ENCODE measurements at places on chromosomes 2 and 18.

- no peak for DNase-seq
These were observed 99.7 kb downstream of the LBH start for GRCh38 chr2:30331038-30331437.

DNA sequence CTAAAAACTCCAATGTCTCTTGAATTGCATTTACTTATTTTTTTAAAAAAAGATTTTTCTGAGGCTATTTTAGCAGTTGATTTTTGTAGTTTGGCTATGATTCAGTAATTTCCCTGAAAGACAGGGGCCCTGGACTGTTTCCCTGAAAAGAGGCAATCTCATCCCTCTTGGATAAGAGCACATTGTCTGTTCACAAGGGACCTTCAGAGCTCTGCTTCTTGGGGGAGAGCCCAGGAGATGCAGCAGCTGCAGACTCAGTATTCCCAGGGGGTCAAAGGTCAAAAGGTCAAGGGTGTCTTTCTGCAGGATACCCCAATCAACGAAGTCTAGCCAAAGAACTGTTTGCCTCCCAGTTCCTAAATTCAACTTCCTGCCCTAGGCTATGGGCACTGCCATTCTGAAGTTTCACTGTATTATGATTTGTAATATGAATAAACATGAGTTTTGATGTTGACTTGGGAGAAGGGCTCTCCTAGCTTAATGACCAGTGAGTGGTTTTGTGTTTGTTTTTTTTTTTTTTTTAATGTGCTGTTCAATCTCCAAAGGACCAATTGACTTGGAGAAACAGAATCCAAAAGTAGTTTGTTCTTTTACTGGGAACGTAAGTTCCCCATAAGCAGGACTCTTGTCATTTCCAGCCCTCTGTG lies 157.0 kb upstream of the SERPINE2 start:
- peak; percentile 80 for DNase-seq

DNA sequence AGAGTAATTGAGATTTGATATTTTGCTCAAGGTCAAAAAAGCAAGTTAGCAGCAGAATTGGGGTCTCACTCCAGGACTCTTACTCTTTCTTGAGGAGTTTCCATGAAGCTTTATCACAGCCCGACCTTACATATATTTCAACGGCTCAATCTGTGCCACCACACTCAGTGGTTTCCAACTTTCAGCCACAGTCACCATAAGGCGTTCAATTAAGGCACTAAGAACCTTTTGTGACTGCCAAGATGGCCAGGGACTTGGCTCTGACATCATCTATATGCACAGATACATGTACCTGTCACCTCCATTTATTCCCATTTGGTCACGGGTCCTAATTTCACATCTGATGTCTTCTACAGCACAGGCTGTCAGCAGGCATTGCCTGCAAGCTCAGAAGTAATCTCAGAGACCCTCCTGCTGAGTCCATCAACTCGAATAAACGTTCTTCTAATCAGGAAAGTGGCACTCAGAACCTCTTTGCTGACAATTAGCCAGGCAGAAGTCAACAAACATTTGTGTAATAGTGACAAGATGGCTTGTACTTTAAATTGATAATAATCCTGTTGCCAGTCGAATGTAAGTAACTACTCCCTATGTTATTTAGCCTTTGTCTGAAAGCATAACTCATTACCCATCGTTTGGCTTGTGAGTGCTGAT lies 16.1 kb downstream of the DYTN start:
- DNase-seq: no peak

- DNase-seq: peak; percentile 83
These were observed 47.0 kb downstream of the CYP27C1 start for GRCh38 chr2:127173057-127173456.

- no peak for DNase-seq
These were observed 75.5 kb upstream of the FRZB start for GRCh38 chr2:182941919-182942318.

DNA sequence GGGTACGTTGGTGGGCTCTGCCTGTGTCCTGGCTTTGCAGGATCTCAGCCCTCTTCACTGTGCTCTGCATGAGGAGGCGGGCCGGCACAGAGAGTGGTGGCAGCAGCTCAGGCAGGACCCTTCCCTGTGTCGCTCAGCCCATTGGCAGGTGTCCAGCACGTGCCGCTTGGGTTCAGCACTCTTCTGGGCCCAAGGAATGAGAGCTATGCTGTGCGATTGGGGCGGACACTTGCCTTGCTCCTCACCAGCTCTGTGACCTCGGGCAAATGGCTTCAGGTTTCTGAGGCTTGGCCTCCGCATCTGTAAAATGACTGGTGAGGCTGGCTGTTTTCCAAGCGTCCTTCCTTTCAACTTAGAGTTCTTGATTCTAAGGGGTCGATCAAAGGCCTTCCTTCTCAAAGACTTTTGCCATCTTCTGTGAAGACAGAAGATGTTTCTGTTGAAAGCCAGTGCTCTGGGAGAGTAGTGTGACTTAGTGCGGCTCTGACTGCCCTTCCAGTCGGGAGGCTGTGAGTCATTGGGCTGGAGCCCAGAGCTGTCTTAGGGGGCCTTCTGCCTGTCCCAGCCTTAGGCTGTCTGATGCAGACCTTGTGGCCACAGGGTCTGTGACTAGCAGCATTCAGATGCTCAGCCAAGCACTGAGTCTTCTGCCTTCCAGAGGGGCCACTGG lies 35.6 kb downstream of the GLI2 start:
- DNase-seq: peak; percentile 69

- no peak for DNase-seq
These were observed 37.4 kb upstream of the C1D start for GRCh38 chr2:68100189-68100588.

DNA sequence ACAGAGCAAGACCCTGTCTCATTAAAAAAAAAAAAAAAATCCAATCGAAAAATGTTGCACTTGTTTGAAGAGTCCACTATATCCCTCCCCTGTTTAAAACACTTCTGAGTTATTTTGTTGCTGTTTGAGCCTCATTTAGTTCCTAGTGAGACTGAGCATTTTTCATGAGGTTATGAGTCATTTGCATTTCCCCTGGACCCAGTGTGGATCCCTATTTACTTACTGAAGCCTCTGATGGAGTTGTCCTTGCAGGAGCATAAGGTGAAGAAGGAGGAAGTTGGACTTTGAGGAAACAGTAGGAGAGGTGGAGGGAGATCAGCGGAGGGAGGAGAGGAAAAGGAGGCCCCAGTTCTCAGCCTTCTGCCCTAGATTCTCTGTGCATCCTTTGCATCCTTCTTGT lies 5.1 kb downstream of the CXCR1 start:
- DNase-seq: no peak

DNA sequence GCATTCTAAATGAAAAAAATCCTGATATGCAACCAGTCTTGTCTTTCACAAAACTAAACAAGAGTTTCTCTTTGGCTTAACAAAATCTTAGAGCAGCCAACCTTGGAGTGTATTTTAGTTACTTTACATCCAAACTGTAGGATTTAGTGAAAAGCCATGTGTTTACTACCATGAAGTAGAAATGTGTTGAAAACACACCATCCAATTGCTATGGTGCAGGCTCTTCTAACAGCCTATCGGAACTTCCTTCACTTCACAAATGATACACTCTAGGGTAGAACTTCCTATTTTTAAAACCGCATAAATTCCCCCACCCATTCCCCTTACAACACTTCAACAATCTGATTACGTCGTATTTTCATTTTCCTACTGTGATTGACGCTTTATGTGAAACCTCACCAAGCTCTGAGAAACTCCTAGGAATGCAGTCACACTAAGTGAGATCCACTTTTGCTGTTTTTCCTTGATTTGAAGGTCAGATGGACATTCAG lies 74.4 kb upstream of the MAP4K4 start:
- DNase-seq: no peak

DNA sequence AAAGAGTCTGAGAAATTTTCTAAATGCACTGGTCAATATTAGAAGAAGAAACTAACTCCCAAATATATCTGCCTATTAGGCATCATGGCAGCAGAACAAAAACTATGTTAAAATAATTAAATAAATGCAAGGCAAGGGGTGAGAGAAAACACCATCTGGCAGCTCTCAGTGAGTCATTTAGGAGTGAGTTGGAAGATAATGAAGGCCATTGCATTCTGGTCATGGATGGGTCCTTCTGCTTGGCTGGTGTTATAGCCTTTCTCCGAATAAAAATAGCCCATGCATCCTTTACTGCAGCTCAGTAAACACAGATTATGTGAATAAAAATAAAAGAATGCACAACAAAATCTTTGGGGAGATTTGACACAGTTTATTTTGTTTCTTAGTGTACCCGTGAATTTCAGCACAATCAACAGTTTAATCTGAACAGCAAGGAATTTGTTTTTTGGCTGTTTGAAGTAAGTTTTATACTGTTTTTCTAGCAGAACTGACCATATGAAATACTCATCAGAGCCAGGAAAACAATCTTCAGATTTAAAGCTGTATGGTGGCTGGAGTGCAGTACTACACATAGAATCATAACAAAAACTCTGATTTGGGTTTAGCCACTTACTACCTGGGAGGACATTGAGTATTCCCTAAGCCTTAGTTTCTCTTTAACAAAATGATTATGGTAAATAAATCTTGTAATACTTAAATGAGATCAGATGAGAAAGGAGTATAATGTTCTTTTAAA lies 225.1 kb upstream of the ITGA4 start:
- no peak for DNase-seq

- DNase-seq: no peak
These were observed 1733.6 kb upstream of the CELF4 start for GRCh38 chr18:39299152-39299551.

DNA sequence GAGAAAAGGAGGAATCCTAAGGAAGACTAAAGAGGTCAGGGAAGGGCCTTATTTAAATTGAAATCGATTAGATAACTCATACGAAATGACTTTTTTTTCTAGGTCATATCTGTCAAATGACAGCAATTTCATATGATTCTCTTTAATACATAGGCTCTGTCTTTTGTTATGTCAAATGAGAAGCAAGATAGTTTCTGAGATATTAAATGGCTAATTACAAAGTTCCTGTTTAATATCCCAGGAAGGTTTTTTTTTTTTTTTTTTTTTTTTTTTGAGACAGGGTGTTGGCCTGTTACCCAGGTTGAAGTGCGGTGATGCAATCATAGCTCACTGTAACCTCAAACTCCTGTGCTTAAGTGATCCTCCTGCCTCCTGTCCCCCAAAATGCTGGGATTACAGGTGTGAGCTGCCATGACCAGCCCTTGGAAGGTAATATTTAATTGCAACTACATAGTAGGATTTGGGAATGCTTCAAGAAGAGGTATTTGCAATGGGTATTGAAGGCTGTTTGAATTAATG lies 48.0 kb upstream of the RMND5A start:
- DNase-seq: no peak

GRCh38 chr2:88599527-88599926 lies 27.7 kb downstream of the EIF2AK3 start:
- DNase-seq: no peak

GRCh38 chr2:179558010-179558934 lies 293.6 kb upstream of the SESTD1 start:
- DNase-seq: no peak

- DNase-seq: peak; percentile 6
These were observed 82.3 kb downstream of the NDUFA10 start for GRCh38 chr2:239942871-239943311.

- no peak for DNase-seq
These were observed 233.8 kb upstream of the PIK3C3 start for GRCh38 chr18:41721103-41721790.

DNA sequence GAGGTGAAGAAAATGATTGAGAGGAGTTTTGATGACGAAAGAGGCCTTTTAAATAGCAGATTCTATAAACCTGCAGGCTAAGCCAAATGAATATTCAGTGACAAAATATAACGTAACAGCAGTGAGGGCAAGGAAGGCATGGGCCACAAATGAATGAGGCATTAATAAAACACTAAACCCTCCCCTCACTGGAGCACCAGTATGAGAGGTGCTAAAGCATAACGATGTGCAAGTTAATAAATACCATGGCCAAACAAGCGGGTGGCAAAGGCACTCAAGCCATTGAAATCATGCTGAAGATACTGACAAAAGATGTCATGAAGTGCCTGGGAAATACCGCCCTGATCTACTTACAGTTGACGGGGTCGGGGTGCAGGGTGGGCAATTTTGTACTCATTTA lies 30.2 kb upstream of the LONRF2 start:
- DNase-seq: no peak

DNA sequence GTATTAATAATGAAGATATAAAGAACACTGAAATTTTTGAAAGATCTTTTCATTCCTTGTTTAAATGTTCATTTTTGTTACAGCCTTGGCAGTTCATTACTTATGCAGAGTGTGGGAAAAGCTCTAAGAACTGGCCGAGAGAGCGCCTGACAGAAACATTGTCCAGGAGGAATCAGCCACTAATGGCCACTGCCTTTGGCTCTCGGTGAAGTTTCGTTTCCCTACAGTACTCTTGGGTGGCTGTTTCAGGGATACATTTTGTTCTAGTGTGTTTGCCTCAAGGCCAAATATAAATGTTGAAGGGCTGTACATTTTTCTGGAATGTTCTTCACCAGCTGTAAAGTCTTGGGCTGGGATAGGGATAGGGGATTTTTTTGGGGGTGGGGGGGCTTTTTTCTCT lies 10.7 kb downstream of the SPTBN1 start:
- no peak for DNase-seq

DNA sequence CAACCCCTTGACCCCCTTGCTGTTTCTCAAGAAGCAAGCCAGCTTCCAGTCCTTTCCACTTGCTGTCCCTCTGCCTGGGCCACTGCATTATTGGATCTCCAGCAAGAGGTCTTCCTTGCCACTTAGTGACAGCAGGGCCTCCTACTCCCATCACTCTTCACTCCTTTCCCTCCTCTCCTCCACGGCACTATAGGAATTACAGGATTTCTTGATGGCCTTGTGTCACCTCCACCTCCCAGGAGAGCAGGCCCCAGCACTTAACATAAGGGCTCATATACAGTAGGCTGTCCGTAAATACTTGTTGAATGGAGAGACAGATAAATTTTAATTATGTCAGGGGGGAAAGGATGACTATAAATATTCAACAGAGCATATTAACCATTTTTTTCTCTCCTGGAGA lies 129.4 kb downstream of the SP3 start:
- DNase-seq: no peak

- peak; percentile 28 for DNase-seq
These were observed 29.1 kb upstream of the ALK start for GRCh38 chr2:29950481-29950880.

DNA sequence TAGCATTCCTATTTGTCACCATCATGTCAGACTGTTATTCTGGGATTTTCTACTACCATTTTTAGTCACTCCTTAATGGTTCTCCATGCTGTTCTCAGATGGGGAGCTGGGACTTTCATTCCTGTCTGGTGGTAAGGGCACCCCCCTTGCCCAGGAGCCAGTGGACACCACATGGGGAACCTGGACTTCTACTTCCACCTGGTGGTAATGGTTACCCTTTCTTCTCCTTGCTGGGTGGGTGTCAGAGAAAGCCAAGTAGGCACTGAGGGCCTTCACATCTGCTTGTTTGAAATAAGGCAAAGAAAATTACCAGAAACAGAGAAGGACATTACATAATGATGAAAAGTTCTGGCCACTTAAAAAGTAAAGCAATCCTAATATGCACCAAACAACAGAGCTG lies 239.8 kb downstream of the FHOD3 start:
- no peak for DNase-seq

- no peak for DNase-seq
These were observed 117.4 kb upstream of the ACKR3 start for GRCh38 chr2:236452238-236452637.

- DNase-seq: no peak
These were observed 36.2 kb downstream of the TNS1 start for GRCh38 chr2:217966423-217967070.

Measured in right hindlimb (tissue), 1 donor.